ENCODE measurements at places on chromosomes 1 and 21.

DNA sequence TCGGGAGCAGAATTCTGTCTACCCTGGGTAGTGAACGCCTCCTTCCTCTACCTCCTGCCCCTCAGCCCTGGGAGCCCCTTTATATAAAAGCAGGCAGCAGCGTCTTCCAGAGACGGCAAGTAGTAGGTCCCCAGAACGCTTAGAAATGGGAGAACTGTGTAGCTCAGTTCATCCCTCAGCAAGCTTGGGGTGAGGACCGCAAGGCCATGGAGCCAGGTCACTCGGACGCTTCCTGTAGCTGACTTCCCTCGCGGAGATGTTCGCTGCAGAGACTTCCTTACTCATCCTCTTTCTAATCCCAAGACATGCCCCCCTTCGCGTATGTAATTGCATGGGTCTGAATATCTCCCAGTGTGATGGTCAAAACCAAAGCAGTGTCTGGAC, 141.4 kb upstream of the COA6 start:
- DNase-seq = no peak

DNA sequence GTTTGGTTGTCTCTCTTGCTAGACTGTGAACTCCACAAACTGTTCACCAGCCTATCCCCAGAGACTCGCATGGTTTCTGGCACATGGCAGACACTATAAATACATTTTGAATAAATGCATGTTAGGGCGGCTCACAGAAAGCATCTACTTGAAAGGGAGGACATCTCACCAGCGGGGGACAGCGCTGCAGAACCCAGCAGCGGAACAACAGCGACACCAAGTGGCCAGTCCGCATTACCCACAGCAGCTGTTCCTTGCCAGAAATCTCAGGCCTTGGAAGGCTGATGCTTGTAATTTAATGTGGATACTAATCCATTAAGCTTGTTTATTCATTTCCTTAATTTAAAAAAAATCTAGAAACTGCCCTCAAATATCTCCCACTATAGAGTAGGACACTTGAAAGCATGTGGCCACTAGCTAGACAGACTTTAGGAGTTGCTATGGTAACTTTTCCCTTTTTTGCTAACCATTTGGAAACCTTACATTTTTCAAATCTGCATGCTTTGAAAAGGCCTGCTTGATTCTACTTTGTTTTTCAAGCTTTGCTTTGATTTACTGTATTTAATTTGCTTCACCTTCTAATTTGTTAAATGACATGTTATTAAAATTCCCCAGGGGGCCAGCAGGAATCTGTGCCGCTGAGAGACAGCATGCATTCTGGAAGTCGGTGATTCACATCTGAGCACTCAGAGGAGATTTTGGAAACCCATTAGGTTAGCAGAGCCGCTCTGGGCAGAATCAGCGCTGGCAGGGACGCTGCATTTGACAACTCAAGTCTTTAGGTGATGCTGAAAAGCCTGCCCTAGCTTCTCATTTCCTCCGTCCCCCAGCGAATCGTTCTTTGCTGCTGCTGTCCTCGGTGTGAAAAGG, 63.5 kb upstream of the SSX2IP start:
- no peak for DNase-seq

DNA sequence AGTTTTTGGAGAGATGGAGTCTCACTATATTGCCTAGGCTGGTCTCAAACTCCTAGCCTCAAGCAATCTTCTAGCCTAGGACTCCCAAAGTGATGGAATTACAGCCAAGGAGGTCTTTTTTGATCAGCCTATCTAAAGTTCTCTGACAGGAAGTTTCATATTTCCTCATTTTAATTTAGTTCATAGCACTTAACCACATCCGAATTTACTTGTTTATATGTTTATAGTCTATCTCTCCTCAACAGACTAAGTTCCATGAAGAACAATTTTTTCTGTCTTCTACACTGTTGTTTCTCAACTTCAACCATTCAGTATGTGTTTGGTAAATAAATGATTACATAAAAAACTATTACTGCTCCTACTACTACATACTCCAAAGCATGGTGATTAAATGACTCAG, 47.9 kb downstream of the GON4L start:
- DNase-seq = no peak

- no peak for DNase-seq
Observed at GRCh38 chr1:38194472-38194871, 147.9 kb upstream of the POU3F1 start.

DNA sequence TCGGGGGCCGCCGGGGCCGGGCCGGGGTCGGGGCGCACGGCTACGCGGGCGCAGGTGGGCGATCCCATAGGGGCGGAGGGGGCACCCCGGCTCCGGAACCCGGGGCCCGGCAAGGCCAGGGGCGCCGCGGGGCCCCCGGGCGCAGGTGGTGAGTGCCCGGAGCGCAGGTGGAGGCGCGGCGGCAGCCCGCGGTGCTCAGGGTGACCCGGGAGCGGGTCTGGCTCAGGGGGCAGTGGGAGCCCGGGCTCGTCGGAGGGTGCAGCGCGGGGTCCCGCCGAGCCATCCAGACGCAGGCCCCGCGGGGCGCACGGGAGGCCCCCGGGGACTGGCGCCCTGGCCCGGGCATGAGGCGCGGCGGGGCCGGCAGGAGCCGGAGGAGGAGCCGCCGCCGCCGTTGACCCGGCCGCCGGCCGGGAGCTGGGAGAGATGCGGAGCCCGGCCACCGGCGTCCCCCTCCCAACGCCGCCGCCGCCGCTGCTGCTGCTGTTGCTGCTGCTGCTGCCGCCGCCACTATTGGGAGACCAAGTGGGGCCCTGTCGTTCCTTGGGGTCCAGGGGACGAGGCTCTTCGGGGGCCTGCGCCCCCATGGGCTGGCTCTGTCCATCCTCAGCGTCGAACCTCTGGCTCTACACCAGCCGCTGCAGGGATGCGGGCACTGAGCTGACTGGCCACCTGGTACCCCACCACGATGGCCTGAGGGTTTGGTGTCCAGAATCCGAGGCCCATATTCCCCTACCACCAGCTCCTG, 489 bp downstream of the CELSR2 start:
- DNase-seq = no peak

DNA sequence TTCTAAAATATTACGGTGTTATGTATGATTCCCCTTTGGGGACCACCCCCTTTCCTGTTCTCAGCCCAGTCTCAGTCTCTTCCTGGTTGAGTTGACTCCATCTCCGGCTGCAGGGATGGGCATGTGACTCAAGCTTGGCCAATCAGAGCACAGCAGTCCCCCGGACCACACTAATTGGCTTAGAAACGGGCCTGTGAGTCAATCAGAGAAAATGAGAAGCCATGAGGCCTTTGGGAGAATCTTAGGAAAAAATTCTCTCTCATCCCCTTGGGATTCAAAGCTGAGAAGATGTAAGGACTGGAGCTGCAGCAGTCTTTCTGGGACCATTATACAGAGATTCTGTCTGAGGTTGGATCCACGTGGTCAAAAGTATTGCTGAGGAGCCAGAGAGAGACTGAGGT, 10.7 kb upstream of the FHAD1 start:
- DNase-seq = no peak

- no peak for DNase-seq
Observed at GRCh38 chr1:2446394-2446793, 29.7 kb upstream of the PLCH2 start.

Measured in cortex of kidney (tissue), 1 donor.